ENCODE measurements at places on chromosomes 2 and 18.

GRCh38 chr2:97712693-97713295 lies 582 bp upstream of the ZAP70 start:
- DNase-seq, result no peak

DNA sequence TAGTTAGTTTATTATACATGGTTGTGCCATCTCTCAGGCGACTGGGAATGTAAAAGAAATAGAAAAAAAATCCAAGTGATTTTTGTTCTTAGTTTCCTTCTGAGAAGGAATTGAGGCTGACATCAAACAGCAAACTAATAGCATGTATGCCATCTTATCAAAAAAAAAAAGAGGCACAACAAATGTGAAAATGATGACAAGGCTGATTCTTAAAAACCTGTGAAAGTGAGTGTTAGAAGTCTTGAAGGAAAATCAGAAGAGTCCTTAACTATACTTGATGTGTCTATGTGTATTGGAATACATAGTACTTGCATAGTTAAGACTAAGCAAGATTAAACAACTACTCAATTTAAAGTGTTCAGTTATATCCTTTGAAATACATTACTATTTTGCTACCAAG lies 161.0 kb downstream of the CCDC85A start:
- DNase-seq, result no peak

DNA sequence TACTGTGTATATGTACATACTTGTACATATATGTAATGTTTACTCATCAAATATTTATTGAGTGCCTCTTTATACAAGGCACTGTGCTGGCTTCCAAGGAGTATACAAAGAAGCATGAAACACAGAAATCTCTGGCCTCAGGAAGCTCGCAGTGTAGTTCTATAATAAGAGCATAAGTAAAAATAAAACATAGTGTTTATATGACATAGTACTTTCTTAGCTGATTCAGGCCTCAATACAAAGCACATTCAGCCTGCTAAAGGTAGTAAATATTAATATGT lies 13.9 kb downstream of the STAMBP start:
- no peak for DNase-seq

DNA sequence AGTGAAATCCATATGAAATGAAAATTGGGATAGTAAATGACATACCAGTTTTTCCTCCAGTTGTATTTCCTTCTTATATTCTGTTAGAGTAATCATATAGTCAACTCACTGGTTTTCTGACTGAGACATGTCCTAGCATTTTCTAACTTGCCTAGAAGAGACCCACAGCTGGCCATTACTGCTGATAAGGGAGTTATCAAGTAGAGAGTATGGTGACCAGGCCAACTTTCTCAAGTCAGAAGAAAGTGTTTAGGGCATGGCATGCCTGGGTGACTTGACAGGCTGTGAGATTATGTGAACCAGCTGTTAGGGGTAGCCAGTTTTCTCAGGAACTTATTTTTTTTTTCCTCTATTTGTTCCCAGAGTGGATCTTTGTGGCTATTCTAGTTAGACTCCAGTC lies 81.2 kb downstream of the GPD2 start:
- DNase-seq, result no peak

DNA sequence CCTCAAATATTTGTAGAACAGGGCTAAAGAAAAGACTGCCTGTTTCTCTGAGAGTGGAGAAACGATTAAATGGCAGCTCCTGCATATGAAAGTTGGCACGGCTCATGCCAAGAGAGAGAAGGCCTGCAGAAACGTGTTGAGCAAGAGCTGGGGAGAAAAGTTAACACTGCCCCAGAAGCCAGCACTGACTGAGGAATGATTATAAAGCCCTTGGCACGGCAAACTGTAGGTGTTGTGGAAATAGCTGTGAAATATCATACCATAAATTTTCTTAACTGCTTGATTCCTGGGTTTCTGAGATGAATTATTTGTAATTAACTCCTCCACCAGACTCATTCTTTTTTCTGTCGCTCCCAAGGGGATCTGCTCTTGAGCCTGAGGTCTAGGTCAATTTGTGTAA lies 4.3 kb downstream of the FRZB start:
- DNase-seq, result no peak

- DNase-seq, result no peak
These were observed 18.7 kb upstream of the LYPD6B start for GRCh38 chr2:149019768-149020167.

DNA sequence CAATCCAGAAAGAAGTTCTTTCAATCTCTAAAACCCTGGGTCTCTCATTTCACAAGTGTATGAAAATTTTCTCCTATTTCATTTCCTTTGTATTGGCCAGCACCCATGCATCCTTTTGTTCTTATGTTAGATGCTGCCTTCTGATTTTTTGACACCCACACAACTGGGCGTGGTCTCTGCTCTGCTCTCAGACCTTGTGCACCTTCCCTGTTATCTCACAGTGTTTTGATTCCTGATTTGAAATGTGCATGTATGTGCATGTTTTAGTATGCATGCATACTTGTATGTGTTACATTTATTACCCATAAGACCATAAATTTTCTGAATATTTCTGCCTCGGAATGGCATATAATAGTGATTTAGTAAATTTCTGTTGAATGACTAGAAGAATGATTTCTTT lies 152.2 kb downstream of the CTNNA2 start:
- DNase-seq, result no peak

DNA sequence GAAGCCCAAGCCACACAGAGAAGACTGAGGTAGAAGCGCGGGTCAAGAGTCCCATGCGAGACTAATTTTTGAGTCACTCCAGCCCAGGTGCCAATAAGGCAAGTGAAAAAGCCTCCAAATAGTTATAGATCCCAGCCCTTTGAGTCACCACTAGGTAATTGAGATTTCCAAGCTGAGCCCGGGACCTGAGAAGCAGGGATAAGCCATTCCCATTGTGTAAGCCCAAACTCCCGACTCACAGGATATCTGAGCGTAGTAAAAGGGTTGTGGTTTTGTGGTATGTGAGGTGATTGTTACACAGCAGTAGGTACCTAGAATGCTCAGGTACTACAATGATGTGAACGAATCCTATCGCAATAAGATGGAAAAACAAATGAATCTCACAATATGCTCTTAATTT lies 560.7 kb downstream of the DSC3 start:
- DNase-seq, result no peak

DNA sequence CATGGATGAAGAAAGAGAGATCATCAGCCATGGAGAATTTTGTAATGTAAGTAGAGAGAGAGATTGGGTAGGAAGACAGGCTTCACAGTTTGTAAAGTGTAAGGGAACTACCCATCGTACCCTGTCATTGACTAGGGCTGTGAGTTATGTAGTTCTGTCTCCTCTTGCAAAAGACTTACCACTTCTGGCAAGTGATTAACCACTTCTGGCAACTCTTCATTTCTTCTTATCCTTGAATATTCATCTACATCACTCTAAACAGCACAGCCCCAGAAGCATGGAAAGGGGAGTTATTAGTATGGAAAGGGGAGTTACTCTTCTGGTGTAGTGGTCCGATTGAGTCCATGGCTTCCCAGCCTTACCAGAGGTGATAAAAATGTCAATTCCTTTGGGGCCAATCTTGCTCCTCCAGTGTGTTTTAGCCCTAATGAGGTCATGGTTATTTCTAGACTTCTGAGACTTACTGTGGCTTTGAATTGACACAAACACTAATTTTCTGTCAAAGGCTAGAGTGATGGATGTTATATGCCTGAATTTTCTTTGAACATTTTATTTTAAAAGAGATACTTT lies 52.0 kb downstream of the STAT1 start:
- no peak for DNase-seq

DNA sequence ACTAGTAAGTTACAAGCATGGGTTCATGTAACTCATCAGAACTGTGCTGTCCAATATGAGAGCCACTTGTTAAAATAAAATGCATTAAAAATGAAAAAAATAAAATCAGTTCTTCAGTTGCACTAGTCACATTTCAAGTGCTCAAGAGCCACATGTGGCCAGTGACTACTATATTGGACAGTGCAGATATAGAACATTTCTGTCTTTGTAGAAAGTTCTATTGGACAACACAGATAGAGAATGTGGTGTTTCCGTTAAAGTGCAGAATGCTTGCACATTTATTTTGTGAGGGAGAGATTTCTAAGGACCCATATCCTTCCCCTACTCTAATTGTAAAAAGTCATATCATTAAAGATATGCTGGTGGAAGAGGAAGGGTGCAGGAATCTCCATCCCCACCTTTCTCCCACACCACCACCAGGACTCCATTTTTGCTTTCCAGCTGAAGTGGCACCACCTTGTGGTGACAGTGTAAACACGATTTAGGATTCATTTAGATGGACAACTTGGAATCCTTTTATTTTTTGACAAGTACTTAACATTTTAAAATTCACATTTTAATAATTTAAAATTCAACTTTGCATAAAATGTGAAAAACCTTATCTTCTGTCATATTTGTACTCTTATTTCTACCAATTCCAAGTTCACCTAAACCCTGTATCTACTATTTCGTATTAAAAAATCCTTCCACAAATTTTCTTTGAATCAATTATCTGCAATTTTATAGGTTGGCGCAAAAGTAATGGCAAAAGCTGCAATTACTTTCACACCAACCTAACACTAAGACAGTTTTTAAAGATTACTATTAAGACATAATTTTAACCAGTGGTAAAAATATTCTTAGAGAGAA lies 9.4 kb upstream of the CD302 start:
- DNase-seq, result no peak

- no peak for DNase-seq
These were observed 1082.6 kb upstream of the CELF4 start for GRCh38 chr18:38648179-38648578.

- no peak for DNase-seq
These were observed 1322.0 kb downstream of the LRP1B start for GRCh38 chr2:140808820-140809219.

GRCh38 chr18:33578518-33579348 lies 714 bp downstream of the ASXL3 start:
- DNase-seq, result no peak

DNA sequence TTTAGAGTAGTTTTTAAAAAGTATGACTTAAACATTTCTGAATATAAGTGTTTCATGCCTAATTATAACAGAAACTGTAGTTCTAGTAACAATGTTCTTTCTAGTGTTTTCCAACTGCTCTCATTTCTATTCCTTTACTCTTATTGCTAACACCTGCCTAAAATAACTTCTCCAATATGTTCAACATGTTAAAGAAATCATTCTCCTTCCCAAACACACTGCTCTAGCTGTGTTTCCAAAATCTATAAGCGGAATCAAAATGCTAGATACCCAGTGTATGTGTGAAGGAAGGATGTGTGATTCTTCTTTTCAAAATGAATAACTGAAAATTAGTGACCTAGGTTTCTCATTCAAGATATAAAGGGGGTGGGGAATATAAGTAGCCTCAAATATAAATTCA lies 89.1 kb downstream of the ATAD2B start:
- no peak for DNase-seq

DNA sequence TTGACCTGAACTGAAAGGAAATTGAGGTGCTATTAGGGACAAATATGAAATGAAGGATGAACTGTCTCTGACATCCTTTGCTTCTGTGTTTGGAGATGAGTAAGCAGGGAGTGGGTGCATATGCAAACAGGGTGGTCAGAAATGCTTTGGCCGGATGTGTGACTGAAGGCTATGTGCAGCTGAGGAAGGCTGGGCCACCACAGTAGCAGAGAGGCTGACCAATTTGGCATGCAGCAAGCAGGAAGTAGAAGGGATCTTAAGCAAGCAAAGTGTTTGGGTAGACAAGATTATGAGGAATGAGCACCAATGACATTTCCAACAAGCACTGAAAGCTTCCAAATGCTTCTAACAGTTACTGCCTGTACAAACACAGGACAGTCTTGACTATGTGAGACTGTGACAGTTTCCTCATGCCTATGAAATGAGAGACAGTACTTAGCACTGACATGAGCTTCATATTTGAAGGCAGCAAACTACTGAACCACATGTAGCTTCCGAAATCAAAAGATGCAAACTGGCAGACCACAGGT lies 3.3 kb upstream of the ACTR3 start:
- no peak for DNase-seq

DNA sequence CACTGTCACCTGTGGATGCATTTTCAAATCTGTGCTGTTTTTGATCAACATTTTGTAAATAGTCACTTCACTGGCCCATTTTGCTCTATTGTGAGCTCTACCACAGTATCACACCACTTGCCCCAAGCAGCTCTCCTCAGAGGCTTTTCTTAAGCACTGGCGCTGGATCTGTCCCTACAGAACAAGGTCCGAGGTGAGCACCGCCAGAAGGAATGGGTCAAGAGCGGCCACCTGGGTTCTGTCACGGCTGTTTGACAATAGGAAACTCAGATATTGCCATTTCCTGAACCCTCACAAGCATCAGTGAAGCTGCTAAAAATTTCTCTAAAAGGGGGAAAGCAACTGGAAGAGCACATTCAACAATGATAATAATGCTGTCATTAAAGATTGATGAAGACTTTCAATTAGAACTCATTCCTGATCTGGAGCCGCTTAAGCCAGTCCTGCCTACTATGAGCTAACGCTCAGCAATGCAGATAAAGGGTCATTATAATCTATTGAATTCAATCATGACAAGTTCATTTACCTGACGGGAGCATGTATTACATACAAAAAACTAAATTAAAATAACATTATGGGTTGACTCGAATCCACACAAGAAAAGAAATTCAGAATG lies 514.0 kb downstream of the GALR1 start:
- no peak for DNase-seq

Data from NCI-H1436 treated with DMSO at 0.1 percent for 48 hours (cell line).